ENCODE measurements at places on chromosomes 4 and X.

DNA sequence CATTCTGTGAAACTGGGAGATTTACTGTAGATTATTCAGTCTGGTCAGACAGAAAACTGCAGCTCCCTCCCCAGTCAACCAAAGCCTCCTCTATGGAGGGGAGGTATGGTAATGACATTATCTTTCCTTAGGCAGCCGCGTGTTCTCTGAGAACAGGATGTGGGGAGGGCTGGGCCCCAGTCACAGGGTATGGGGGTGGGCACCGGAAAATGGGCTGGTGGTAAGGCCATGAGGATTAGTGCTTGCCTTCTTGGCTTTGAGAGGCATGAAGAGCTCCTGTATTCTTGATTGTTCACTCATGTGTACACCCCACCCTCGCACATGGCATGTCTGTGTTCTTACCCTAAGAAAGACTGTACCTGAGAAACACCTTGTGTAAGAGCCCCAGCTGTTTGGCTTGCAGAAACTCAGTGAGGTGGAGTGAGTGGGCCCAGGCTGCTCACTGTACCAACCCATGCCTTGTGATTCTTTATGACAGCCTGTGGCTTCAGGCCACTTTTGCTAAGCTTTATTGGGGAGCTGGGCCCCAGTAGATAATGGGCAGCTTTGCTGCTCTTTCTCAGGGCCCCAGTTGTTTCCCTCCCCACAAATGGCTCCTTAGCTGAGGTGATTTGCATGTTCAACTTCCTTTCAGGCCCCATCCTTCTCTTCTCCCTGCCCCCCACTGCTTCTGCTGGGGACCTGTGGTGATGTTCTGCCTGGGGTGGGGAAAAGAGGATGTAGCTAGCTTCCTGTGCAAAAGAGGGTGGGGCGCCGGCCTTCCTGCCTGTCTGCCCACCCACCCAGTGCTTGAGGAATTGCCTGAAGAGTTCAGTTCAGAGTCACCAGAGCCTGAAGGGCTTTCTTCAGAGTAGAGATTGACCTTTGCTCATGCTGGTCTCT, 30.7 kb downstream of the MSN start:
- no peak for DNase-seq

- no peak for DNase-seq
Observed at GRCh38 chrX:136754651-136755050, 26.1 kb downstream of the ARHGEF6 start.

DNA sequence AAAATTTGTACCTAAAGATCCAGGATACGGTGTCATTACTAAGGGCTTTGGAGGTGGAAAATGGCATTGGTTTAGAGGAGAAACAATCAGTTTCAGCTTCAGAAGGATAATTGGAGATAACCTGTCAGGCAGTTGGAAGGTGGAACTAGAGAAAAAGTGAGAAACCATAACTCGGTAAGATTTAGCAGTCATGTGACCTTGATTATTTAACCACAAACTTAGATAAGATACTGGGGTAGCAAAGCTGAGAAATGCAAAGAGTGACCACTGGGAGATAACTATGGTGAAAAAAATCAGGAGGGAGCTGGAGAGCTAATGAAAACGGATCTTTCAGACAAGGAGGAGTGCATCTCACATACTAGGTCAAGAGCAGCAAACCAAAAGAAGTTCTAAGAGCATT, 58.3 kb upstream of the SMARCA5 start:
- no peak for DNase-seq

DNA sequence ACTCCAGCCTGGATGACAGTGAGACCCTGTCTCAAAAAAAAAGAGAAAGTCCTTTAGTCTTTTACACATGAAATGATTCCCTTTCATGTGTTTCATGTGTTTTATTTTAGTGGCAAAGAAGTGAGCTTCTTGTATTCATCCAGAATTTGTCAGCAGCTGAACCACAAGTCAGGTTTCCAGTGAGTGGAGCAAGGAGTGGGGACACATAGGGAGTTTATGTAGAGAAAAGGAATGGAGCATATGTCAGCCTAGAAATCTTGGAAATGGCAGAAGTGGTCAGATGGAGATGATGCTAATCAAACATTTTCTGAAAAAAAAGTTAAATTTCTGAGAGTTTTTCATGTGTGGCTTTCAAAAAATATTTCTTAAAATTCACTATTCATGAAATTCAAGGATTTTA, 383.0 kb upstream of the GATB start:
- no peak for DNase-seq

DNA sequence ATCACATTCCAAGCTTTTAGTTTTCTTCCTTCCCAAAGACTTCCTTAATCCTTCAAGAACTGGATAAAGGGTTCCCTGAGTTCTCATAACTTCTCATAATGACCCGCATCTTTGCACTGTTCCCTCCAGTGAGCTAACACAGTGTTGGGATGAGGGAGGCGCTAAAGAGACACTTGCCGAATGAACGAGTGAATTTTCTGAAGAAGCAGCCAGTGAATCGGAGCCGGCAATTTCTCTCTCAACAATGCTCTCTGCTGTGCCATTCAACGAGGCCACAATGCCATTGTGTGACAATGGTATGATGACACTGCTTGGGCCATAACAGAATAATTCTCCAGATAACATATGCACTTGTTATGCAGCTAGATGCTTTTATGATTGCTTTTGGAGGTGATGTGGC, 51.4 kb upstream of the ZFP42 start:
- no peak for DNase-seq

DNA sequence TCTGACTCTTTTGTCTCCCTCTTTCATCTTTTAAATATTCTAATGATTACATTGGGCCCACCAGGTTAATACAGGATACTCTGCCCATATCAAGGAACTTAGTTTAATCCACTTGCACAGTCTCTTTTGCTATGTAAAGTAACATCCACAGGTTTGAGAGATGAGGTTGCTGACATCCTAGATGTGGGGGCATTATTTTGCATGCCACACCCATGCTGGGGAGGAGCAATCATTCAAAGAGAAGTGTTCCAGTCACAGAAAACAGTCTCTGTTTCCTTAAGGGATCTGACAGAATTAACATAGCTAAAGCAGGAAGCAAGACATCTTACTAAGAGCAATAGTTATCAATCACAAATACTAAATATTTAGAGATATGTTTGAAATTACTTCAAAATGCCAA, 11.5 kb upstream of the TRAM1L1 start:
- DNase-seq: no peak

DNA sequence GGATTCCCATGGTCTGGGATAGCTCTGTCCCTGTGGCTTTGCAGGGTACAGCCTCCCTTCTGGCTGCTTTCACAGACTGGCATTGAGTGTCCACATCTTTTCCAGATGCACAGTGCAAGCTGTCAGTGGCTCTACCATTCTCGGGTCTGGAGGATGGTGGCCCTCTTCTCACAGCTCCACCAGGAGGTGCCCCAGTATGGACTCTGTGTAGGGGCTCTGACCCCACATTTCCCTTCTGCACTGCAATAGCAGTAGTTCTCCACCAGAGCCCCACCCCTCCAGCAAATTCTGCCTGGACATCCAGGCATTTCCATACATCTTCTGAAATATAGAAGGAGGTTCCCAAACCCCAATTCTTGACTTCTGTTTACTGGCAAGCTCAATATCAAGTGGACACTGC, 50.2 kb upstream of the GRID2 start:
- DNase-seq: no peak

DNA sequence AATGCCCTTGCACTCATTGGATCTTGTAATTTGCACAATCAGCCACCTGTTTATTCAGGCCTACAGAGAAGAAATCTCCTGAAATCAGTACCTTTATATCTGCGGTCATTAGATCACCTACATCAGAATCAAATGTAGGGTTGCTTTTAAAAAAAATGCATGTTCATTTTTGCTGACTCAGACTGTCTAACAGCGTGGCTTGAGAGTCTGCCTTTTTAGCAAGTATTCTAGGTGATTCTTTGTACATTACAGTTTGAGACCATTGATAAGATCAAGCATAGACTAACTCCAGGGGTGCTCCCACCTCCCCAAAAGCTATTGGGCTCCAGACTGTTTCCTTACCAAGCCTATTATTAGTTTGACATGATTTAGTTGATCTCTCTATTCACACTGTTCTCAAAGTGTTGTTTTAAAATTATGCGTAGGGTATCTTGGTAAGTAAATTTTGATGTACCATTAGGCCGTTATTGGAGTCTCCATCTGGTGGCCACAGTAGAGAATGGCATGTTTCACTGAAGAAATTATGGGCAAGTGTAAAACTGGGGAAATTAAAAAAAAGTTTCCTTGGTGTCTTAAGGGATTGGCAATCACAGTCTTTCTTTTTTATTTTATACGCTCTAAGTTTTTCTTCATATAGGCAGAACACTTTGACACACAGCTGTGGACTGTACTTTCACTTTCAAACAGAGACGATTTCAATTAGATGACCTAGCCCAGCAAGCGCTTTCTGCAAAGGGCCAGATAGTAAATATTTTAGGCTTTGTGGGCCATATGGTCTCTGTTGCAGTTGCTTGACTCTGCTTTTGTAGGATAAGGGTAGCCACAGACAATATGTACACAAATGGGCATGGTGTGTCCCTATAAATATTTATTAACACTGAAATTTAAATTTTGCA, 33.7 kb upstream of the MSL3 start:
- DNase-seq: no peak

DNA sequence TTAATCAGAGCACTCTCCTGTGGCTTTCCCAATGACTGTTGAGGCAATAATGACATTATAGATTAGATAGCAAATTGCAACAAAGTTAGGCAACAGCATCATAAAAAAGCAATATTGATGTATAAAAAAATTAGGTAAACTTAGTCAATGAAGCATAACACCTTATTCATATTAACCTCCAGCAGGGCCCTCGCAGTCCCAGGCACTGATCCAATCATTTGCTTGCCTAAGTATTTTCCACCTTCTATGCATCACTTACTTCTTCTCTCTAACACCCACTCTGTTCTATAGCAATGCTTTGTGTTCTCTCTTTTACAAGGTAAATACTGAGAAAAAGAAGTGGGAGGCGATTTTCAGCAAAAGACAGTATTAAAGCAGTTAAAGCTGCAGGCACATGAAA, 833.5 kb upstream of the ADGRL3 start:
- DNase-seq: no peak

GRCh38 chr4:6423575-6423974, 48.8 kb downstream of the PPP2R2C start:
- DNase-seq: no peak

DNA sequence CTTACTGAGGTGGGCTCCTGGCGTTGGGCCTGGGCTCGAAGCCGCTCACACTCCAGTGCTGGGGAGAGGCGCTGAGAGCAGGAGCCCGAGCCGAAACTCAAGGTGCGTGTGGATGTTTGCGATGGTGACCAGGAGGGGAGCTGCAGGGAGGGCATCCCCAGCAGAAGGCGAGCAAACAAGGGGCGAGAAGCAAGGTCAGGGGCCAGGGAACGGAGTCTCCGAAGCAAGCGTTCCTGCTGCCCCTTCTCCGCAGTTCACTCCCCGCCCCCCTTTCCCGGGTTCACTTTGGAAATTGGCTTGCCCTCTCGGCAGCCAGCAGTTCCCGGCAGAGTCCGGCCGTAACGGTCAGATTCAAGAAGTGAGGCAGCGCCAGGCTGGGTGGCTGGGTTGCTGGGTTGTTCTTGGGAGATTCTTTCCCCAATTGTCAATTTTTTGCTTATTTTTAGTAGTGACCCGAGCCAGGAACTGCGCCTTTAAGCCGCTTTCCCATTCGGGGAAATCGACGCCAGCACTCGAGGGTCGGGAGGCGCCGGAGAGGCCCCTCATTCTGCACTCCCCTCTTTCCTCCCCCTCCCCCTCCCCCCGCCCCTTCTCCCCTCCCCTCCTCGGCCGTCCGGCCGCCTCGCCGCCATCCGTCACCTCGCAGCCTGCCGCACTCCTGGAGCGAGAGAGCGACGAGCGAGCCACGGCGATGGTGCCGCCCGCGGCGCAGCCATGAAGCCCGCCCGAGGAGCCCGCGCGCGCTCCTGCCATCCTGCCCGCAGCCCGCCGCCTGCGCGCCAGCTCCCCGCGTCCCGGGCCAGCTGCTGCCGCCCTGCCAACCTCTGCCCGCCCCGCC, at the start of gene FRMPD3:
TSS of gene FRMPD3 (plus strand) at position 655 of the 838 bp plus-strand sequence. CDS start 76,937 bp downstream, outside the sequence.
- DNase-seq: no peak

GRCh38 chr4:164783976-164784375, 30.0 kb downstream of the SMIM31 start:
- DNase-seq: no peak
